ENCODE measurements at places on chromosomes 12 and 14.
A peak's percentile ranks its signal among the peaks of the same experiment; 100 is the strongest.

GRCh38 chr12:120139958-120140357 lies 23.4 kb upstream of the RAB35 start:
- DNase-seq = no peak

DNA sequence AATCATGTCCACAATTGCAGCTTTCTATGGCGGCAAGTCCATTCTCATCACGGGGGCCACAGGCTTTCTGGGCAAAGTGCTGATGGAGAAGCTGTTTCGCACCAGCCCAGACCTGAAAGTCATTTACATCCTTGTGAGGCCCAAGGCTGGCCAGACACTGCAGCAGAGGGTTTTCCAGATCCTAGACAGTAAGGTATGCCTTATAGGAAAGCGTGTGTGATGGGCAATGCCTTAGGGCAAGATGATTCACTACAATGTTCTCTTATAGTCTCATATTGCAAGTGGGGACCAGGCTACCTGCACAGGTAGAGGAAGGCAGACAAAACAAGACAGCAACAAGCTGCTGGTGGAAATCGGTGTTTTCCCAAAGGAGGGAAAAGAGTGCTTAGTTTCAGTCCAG lies 110.5 kb downstream of the ERGIC2 start:
- DNase-seq = no peak

GRCh38 chr12:14621826-14622225 lies 54.1 kb upstream of the PLBD1 start:
- DNase-seq = no peak

GRCh38 chr12:121738340-121738858 lies 25.8 kb downstream of the TMEM120B start:
- no peak for DNase-seq

DNA sequence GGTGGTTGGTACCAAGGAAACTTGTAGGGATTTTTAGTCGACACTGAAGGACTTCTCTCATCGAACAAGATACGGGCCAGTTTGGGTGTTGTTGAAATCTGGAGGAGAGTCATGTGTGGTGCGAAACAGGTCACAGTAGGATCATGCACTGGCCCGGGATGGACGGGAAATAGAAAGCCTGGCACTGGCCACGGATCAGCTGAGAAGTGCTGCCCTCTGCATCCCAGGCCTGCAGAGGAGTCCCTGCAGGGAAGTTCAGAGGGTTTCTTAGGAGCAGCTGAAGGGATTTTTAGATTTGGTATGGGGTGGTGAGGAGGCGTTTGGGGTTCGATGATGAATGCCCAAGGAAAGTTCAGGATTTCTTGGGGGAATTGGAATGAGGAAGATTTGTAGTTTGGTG lies 63.1 kb downstream of the TSPAN9 start:
- DNase-seq = peak; percentile 71

- peak; percentile 70 for DNase-seq
Observed at GRCh38 chr14:102418853-102419240, 56.1 kb downstream of the TECPR2 start.

DNA sequence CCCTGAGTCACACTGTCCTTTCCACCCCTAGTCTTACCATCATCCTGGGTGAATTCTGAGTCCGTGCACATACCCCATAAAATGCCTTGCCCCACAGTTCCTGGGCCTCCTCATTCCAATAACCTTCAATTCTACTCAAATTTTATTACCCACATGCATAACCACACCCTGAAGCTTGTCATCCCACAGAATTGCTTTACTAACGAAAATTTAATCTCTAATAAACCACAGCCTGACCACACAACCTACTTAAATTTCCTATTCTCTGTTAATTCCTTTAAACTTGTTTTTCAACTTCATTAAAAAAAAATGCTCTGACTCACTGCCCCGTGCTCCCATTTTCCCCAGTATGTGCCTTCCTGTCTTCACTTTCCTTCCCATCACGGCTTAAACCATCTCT lies 205.9 kb downstream of the PHLDA1 start:
- no peak for DNase-seq

GRCh38 chr14:37021390-37021789 lies 151.0 kb downstream of the SLC25A21 start:
- no peak for DNase-seq

DNA sequence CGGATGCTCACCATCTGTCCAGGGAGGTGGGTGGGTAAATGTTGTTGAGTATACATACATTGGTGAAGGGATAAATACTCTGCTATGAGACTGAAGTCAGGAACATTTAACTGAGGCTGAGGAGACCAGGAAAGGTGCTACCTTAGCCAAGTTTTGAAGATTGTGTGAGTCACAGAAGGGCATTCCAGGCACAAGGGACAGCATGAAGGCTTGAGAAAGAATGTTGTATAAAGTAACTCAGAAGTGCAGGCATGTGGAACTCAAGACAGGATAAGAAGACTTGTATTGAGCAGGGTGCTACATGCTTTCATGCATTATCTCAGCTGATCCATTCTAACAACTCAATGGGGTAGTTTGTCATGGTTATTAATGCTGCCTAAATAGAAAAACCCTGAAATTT lies 112.7 kb downstream of the IPO8 start:
- no peak for DNase-seq

GRCh38 chr14:84468153-84468552 lies 1061.8 kb upstream of the FLRT2 start:
- no peak for DNase-seq

DNA sequence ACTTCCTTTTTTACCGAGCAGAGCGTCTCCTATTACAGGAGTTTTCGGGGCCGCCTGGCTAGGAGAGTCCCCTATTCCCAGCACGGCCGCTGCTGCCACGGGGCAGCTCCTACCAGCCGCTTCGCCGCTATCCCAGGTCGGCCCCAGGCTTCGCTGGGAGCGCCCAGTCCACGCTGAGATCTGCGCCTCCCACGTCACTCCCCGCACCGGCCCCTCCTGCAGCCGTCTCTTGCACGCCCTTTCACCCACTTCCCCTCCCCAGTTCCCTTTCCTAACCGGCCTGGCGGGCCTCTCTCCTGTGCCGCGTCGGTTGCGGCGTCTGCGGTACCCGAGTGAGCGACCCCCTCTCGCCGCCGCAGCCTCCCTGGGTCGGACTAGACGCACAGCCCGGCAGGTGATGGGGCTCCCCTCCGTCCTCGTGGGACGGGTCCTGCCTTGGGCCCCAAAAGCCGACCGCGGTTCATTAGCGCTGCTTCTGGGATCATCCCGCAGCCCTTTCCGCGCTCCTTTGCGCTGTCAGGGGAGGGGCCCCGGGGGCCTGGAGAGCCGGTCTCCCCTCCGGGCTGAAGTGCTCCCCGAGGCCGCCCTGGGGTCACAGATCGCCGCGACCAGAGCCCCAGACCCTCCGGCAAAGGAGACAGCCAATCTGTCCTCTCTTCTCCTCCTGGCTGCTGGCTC lies 1318.4 kb downstream of the TMEM121 start:
- DNase-seq = no peak

DNA sequence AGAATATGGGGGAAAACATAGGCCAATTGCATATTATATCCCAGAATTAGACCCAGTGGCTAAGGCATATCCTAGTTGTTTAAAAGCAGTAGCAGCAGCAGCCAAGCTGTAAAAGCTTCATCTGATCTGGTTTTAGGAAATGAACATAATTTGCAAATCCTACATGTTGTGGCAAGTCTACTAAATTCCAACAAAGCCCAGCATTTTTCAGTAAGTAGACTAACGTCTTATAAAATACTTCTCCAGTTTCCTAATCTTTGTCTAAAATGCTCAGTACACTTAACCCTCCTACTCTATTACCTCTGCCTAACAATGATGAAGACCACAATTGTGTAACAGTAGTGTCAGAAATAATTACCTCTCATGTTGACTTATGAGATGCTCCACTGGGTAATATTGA lies 70.9 kb upstream of the RERGL start:
- DNase-seq = no peak

DNA sequence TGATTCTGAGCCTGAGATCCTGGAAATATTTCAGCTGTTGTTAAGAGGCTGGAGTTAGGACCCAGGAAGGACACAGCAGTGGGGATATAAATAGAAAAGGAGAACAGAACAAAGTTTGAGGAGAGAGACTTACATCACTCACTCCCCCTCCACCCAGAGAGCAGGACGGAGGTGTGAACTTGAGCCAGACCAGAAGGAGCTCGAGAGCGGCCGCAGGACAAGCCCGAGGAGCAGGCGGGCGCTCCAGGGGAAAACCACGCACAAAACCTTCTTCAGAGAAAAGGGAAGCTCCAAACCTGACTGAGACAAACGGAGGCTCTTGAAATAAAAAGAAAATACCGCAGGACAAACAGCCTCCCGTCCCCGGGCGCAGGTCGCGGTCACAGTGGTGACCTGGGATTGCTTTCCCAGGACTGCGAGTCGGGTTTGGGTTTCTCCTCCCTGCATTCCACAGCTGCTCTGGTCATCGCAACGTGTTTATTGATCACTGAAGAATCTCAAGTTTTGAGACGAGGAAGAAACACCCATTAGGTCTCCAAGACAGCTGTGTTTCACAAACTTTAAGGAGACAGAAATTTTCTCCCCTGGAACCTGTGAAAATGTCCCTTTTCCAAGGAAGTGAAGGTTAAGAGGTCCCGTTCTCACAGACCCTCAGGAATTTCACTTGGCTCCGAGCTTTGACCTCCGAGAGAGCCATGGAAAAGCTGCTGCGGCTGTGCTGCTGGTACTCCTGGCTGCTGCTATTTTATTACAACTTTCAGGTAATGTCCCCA lies at the start of gene ADGRD1:
ADGRD1 (plus strand) TSS at position 137 of the 773 bp plus-strand sequence; CDS start at position 696, 559 bp downstream.
- DNase-seq = no peak

DNA sequence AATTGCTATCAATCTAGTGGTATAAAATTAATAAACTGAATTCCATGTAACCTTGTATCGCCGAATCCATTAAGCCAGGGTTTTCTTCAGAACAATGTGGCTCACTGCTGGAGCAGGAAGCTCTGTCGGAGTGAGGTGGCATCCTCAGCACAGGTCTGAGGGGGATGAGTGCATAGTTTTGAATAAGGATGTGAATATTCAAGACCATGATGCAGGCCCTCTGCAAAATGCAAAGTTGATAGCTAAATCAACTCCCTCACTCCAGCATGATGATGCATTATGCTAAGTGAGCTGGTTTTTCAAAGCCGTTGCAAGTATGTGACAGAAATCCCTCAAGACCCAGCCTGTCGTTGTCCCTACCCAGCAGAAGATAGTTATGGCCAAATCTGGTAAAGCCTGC lies 53.0 kb downstream of the TRIM9 start:
- peak; percentile 77 for DNase-seq

GRCh38 chr12:132523576-132524331 lies 33.8 kb downstream of the FBRSL1 start:
- peak; percentile 79 for DNase-seq

GRCh38 chr12:109518820-109519665 lies 41.6 kb downstream of the UBE3B start:
- peak; percentile 63 for DNase-seq

DNA sequence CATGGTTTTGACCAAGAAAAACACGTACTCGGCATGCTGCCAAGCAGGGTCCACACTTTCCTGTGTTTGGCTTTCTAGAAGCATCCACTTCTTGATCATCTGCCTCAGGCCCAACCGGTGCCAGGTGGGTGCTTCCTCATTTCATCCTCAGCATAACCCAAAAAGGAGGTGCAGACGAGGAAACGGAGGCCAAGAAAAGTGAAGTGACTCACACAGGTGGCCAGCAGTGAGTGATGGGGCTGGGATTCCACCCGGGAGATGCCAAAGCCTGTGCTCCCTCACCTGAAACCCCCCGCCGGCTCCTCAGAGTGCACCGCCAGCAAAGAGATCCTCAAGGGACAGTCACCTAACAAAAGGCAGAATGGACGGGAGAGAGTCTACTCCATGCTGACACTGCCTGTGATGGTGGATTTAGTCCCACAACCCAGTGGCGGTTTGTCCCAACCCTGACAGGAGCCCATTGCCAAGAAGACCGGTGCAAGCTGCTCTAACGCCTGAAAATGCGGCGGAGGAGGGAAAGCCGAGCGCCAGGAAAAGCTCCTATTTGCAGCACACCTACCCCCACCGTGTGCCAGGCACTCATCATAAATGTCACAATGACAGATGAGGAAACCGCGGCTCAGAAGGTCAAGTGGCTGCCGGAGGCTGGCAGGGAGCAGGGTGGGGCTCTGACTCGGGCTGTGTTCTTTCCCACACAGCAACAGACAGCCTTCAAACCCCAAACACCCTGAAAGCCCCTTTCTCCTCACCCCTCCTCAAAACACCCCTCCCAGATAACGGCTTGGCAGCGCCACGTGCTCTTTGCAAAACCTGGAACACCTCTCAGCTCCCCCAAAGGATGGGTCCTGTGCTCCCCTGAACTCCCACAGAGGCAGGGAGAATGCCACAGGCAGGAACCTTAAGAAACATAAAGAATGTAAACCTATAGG lies 18.8 kb downstream of the BCL11B start:
- no peak for DNase-seq

DNA sequence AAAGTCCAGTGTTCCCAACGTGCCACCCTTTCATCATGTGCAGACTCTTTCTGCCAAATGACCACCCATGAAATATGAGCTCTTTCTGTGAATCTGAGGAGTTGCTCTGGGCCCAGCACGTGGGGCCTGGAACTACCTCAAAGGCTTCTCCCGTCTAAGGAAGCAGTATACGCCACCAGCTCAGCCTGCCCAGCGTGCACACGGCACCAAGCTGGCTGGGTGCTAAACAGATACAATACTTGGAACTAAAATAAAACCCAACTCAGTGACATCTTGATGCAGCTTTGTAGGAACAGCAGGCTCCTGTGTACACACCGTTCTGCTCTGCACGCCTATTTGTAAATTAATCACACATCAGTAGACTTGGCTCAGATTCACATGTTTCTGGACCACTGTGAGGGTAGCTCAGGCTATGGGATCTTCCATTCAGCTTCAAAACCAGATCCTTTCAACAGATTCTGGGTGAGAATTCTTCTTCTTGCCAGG lies 74.8 kb downstream of the ARL6IP4 start:
- DNase-seq = peak; percentile 95

- no peak for DNase-seq
Observed at GRCh38 chr12:14999695-15000365, 27.0 kb downstream of the PDE6H start.

DNA sequence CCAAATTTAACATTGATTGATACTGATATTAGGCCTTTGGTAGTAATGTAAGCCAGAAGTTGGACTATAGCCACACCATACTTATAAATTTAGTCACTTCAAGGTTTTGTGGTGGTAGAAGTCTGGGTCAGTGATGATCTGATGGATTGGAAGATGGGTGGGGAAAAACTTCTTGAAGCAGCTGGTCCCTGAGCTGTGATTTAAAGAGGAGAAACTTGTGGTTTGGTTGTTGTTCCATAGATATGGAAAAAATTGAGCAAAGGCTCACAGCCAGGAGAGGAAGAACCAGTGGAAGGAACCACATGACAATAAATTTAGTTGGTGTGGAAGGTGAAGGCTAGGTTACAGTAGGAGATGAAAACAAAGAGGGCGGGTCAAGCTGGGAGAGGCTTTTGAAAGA lies 26.1 kb downstream of the PTHLH start:
- DNase-seq = no peak
